ENCODE measurements at places on chromosomes 12 and 14.

- DNase-seq: peak; percentile 54
These were observed 1.5 kb downstream of the IRF2BPL start for GRCh38 chr14:77026930-77027537.

DNA sequence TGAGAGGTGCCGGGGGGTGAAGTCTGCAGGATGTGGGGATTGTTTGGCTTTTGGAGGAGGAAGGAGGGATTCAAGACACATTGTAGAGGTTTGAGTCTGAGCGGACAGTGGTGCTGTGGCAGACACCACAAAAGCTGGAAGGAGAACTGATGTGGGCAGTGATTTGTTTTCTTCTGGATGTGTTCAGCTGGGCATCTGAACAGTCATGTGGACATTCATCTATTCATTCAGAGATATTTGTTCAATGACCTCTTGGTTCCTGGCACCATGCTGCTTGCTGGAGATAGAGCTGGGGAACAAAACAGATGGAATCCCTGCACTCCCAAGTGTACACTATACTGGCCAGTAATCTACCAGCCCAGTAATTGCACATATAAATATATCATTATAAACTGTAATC, 64.0 kb downstream of the PTPN11 start:
- no peak for DNase-seq

DNA sequence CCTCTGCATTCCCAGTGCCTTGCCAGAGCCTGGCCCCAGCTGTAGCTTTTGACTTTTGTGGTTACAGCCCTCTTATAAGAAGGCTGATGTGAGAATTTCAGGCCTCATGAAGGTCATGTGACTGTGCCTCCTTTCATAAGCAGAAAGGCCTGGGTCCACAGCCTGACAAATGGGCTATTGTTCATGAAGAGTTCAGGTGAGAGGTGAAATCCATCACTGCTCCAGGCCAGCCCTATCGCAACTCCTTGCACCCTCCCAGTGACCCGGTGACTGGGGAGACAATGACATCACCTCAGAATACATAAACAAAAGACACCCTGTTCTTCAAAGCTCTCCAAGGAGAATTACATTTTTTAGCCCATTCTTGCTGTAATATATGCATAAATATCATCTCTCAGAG, 321.5 kb downstream of the PCNX1 start:
- DNase-seq: no peak

DNA sequence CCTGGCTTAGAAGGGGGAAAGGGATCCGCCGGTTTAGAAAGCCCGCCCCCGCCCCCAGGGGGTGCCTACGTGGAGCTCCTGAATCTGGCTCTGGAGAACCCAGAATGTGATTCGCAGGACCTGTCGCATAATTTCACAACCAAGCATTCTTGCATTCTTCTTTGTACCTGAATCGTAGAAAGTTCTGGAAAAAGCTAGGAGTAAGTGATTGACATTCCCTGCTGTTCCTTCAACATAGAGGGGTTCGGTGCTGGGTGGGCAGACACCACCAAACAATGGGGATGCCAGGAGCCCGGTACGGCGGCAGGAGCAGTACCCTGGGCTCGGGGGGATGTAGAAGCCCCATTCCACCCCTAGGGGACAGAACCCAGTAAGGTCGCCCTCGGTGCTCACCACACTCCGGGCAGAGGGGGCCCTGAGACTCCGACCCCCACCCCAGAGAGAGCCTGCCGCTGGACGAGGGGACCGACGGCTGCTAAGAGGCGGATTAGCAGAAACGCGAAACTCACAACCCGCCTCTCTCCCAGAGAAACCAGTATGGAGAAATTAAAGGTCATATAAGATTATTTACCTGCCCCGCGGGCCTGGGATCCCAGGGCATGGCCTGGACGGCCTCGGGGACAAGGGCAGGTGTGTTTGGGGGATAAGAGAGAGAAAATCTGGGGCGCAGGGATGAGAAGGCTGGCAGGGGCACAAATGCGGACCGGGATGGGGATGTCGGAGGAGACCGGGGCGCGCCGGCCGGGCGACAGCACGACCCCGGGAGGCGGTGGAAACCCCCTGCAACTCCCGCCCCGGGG, 520 bp downstream of the CSRP2 start:
- DNase-seq: peak; percentile 10

GRCh38 chr12:113831016-113831415, 135.1 kb downstream of the RBM19 start:
- DNase-seq: no peak

DNA sequence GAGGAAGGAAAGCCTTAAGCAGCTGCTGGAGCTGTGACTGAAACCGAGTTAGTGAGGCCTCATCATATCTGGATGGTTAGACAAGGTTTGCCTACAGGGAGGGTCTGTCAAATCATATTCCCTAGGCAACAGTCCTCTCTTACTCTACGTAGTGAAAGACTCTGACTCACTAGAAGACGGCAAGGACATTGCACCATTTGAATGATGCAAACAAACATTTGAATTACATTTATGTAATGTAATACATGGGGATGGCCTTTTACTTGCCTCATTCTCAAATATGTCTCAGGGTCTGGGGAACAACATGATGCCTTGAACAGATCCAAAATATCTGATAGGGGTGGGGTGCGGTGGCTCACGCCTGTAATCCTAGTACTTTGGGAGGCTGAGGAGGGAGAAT, 29.8 kb upstream of the STRAP start:
- no peak for DNase-seq

- no peak for DNase-seq
These were observed 212.9 kb upstream of the CRY1 start for GRCh38 chr12:107306141-107306659.

GRCh38 chr12:22408610-22409376, 74.3 kb upstream of the ST8SIA1 start:
- no peak for DNase-seq

GRCh38 chr12:100796621-100797020, 2.0 kb downstream of the ANO4 start:
- DNase-seq: no peak

GRCh38 chr12:52213564-52214420, 19.3 kb upstream of the KRT7 start:
- DNase-seq: peak; percentile 63

DNA sequence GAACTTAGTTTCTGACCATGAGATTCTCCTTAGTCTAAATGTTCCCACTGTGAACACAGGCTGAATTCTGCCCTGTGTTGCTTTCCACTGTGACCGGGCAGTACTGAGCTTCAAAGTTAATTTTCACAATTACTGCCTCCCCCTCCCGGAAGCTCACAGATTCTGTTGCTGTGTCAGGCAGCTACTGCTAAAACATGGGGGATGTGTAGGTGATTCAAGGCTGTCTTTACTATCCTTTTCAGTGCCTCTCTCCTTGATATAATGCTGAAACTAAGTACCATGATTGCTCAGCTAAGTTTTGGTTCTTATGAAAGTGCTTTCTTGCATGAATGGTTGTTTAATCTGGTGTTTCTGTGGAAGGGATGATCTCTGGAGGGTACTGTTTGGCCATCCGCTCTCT, 428.3 kb upstream of the NOVA1 start:
- no peak for DNase-seq

DNA sequence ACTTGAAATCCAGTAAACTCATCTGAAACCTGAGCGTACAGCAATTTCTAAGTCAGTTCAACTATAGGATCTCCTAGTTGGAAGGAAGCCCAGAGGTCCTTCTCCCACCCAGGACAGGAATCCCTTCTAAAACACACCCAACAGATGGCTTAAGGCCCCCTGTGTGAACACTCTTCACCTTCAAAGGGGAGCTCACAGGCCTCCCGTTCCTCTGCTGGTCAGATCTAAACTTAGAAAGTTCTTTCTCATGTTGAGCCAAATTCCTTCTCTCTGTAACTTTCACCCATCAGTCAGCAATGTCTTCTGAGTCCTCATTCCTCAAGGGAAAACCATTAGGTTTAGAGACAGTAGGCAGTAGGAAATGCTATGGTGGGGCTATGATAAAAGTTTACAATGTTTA, 355.2 kb downstream of the PCNX1 start:
- DNase-seq: no peak

- no peak for DNase-seq
These were observed 83.9 kb downstream of the PIK3C2G start for GRCh38 chr12:18345021-18345735.

GRCh38 chr14:67883717-67884116, 64.1 kb downstream of the RAD51B start:
- DNase-seq: no peak

DNA sequence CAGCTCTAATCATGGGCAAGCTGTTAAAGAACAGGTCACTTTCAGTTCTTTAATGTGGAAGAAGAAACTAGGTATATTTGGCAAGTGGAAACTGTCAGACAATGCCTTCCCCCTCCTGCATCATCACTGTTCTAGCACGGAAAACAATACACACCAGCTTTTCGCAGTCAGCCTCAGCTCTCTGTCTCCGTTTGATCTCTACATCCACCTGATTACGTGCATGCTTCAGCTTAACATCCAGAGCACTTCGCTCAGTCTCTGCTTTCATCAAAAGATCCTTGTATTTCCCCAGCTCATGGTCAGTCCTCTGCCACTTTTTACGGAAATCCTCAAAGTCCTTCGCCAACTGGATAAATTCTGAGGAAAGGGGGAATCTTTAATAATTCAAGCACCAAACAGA, 19.0 kb downstream of the RACGAP1 start:
- DNase-seq: no peak

DNA sequence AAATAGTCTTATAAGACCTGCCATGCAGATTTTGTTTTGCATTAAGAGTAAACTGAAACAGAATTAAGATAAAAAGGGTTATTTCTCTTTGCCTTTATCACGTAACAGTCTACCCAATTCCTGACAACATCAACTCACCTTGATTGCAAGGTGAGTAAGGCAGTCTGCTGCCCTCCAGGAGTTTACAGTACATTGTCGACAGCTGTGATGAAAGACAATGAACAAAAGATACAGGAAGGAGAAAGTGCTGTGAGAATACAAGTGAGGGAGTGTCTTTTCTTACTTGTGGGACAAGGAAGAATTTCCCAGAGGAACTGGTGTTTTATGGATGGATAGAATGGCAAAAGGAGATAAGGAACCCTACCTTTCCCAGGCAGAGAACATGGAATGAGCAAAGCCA, 101.0 kb downstream of the RTN1 start:
- no peak for DNase-seq
